GM23338 (cell line): ENCODE measurements at places on chromosomes 4 and X.
A peak's percentile ranks its signal among the peaks of the same experiment; 100 is the strongest.

DNA sequence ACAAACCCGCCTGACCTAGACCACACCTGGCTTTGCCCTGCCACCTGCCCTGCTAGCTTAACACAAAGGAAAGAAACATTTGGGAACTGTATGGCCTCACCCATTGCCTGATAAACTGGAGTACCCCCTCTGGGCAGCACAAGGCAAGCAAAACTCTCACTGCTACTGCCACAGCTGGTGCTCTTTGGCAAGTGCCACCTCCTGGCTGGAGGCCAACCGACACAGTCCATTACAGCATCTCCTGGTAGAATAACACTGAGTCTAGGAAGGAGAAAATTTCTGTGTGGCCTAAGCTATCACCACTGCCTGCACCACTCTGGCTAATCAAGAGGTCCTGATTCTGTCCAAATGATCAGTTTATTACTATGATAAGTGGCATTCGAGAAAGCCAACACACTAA, 18.9 kb upstream of the SPANXN3 start:
- no peak for DNase-seq

GRCh38 chrX:111169141-111169540, 73.2 kb downstream of the PAK3 start:
- no peak for DNase-seq

DNA sequence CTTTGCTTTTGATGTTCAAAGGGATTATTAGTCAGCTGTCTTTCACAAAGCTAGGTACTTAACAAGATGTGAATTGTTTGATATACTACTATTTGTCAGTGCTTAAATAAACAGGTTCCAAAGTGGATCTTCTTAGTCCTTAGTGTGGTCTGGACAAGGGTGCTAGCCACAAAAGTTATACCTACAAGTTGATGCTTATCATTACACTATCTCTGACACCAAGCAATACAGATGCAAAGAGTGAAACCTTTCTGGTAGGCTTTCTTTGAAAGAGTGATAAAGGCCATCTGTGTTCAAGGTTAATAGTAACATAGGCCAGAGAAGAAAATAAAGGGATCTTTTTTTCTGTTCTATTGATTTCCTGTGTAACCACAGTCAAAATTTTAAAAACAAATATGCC, 12.2 kb upstream of the RBPJ start:
- DNase-seq = no peak

GRCh38 chr4:182337366-182337765, 94.2 kb downstream of the TENM3 start:
- no peak for DNase-seq

DNA sequence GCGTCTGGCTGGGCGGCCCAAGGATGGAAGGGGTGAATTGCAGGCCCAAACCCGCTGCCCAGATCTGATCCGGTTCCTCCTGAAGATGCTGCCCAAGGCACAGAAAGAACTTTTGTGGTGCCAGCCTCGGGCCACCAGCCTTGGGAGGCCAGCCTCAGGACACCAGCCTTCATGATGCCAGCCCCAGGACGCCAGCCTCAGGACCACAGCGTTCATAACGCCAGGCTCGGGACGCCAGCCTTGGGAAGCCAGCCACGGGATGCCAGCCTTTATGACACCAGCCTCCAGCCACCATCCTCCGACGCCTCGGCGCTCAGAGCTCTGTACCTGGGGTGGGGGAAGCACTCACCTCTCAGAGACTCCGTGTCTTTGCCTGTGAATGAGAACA, 107.8 kb downstream of the ADRA2C start:
- no peak for DNase-seq

- no peak for DNase-seq
Measured at GRCh38 chrX:87327267-87327666, 190.3 kb upstream of the KLHL4 start.

DNA sequence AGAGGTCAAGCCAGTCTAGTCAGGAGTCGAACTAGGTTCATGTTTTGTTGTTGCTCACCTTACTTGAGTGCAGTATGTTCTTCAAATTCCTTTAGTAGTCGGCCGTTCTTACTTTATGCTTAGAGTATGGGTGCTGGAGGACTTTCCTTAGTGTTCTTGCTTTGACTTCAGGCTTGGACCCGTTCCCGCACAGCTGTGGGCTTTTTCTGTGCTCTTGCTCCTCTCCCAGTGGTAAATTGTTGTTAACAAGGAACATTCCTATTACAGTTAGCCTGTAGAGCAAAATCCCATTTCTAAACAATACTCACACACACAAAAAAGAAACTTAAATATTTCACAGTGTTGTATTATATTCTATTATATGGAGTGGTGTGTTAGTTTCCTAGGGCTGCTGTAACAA, 113.5 kb downstream of the RAP1GDS1 start:
- DNase-seq = no peak

DNA sequence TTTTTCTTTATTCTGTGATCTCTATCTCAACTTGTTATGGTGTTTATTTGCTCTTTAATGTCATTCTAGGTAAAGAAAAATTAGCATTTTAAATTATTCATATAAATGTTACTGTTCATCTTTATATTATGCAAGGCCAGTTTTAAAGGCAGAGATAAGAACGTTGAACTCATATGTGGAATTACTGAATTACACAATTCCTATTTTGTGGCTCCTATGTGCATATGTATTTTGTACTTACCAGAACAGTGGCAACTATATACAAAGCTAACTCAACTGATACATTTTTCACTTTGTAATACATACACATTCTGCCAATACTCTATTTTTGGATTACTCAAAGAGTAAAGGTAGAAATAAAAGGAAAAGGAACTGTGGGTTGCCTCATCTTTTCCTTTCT, 533.2 kb upstream of the NR3C2 start:
- no peak for DNase-seq

DNA sequence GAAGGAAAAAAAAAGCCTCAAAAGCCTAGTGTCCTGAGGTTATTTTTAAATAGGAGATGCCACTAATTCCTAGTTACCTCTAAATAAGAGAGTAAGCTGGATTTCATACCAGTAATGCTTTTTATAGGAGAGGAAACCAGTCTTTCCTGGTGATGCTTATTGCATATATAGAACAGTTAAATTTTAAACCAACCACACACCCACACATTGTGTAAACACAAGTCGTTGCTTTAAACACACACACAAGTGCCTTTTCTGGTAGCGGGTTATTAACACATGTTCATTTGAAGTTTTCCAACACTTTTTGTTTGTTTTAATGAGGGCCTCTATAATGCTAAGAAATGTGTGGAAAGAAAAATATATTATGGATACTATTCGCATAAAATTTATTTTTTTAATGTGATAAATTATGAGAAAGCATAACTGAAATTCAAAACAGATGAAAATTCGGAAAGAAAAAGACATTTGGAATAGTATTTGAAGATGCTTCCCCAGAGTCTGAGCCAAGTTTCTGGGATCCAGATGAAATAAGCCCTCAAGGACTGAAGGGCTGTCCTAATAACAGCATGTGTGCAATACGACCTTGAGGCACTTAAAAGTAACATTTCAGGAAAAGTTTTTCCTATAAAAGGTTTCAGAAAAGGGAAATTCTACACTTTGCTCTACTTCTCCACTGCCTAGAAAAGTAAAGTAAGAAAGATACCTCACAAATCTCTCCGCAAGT, 2.0 kb downstream of the ANTXR2 start:
- no peak for DNase-seq

GRCh38 chr4:141240259-141240658, 19.6 kb downstream of the ZNF330 start:
- no peak for DNase-seq

DNA sequence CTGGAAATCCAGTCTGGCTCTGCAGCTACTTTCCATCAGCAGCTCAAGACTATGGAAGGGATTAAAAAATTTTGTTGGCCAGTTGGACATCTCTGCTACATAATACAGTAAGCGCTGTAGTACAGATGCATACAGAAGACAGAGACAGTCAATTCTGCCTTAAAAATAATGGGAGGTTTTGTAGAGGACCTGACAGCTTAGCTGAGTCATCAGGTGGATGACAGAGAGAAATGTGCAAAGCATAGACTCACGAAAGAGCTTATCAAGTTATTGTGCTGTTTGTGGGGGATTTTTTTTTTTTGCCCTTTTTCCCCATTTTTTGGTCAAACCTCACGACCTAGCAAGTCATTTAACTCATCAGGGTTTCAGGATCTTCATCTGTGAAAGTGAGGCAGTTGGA, 149.0 kb upstream of the SCML1 start:
- DNase-seq = no peak

GRCh38 chr4:91345632-91346031, 958.1 kb upstream of the GRID2 start:
- DNase-seq = no peak

- no peak for DNase-seq
Measured at GRCh38 chrX:155718972-155719586, 106.3 kb upstream of the TMLHE start.

DNA sequence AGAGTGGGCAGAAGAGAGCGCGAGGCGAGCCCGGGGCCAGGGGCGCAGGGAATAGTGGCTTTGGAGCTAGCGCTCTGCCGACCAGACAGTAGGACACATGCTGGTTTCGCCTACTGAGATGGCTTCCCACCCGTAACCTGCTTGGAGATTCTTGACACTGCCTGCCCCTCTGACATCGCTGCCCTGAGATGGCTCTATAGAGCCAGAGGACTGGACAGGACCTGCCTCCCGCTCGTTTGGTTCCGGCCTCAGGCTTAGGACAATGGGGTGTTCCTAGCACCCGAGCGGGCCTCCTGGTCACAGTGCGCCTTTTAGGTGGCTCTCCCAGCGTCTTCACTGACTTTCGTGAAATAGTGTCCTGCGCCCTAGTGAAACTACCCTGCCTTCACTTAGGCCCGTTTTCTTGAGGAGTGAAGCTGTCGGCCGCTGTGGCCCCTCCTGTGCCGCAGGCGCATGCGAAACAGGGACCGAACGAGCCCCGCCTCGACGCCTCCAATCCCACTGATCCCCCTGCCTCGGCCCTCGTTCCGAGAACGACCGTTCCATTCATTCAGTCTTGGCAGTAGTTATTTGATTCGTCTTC, 608 bp downstream of the TAF1 start:
- peak; percentile 14 for DNase-seq

DNA sequence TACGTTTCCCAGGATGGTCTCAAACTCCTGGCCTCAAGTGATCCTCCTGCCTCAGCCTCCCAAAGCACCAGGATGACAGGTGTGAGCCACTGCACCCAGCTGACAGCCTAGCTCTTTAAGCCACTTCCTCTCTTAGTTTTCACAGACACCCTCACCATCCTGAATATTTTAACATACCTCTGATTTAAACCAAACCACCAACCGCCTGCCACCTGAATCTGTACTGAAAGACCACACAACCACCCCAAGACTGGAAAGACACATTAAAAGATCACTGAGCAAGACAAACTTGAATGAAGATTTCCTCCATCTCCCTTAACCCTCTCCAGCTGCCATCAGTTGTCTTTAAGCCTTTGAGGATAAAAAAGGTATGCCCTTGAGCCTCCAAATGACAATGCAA, 110.6 kb downstream of the SH3KBP1 start:
- no peak for DNase-seq
